ENCODE measurements at places on chromosomes 3 and 15.

- no peaks in the 10 kb centered on the region for H3K36me3 ChIP-seq
- H3K27ac ChIP-seq = no peak overlapping the region
- no peaks in the 10 kb centered on the region for H3K27me3 ChIP-seq
- no peak overlapping the region for H3K4me3 ChIP-seq
- H3K4me1 ChIP-seq = no peaks in the 10 kb centered on the region
Observed at GRCh38 chr3:81472600-81473362, 288.7 kb downstream of the GBE1 start.

DNA sequence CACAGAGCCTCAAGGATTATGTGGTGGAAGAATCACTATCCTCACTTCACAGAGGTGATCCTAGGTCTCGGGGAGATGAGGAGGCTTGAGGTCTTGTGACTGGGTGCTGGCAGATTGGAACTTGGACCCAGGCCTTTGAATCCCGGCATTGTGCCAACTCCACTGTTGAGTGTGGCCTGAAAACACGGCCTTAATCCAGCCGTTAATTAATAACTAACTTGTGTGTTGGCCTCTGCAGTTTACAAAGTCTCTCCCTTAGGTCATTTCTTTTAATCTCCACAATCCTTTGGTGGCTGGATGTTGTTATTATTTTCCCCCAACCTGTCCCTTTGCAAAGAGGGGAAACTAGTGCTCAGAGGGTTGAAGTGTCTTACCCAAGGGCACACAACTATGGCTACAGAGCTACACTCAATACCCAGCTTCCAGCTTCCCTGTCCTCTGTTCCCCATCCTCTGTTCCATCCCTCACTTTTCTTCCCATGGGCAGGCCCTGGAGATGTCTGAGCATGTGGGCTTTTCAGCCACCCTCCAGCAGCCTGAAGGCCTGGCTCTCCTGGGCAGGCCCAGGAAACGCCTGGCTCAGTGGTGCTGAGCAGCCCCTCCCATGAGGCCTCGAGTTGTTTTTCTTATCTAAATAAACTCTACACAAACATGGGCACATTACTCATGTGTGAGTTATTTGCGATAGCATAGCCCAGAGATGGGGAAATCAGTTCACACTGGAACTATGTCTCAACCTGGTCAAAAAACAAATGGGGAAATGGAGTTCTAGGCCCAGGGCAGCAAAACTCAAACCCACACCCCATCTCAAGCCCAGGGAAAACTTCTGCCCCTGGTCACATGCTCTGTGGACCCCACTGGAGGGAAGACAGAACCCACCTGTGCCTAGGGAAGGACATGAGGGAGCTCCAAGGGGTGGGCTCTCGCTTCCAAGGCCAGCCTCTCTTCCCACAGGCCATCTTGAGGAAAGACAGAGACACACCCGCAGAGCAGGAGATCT lies 16.8 kb upstream of the SMAD3 start:
- no peaks in the 10 kb centered on the region for H3K4me1 ChIP-seq
- H3K27me3 ChIP-seq = no peaks in the 10 kb centered on the region
- H3K4me3 ChIP-seq = no peak overlapping the region
- H3K27ac ChIP-seq = peak overlapping the region; percentile 88

- no peak overlapping the region for H3K27ac ChIP-seq
- H3K27me3 ChIP-seq = no peaks in the 10 kb centered on the region
- H3K4me1 ChIP-seq = no peaks in the 10 kb centered on the region
- no peak for DNase-seq
- no peaks in the 10 kb centered on the region for H3K36me3 ChIP-seq
Observed at GRCh38 chr3:17077606-17078005, 192.9 kb downstream of the PLCL2 start.

DNA sequence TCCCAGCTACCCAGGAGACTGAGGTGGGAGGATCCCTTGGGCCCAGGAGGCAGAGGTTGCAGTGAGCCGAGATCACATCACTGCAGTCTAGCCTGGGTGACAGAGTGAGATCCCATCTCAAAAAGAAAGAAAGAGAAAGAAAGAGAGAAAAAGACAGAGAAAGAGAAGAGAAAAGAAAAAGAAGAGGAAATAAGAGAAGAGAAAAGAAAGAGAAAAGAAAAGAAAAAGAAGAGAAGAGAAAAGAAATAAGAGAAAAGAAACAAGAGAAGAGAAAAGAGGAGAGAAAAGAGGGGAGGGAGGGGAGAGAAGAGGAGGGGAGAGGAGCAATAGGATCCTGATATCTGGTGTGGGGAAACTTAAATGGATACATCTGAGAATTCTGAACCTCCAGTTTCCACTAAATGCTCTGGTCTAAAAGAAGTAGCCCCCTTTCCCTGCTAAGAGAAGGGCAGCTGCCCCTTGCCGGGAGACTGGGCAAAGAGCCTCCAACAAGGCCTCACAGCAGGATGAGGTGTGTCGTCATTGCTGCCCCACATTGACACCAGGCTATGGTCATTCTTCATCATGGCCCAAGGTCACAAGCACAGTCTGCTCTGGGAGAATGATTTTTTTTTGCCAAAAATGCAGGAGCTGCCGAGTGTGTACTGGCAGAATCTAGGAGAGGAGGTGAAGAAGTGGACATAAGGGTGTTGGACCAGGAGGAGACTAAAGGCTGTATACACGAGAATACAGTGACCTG lies 21.1 kb upstream of the COMMD4 start:
- no peaks in the 10 kb centered on the region for H3K36me3 ChIP-seq
- H3K27me3 ChIP-seq = no peaks in the 10 kb centered on the region
- H3K4me1 ChIP-seq = no peaks in the 10 kb centered on the region
- H3K4me3 ChIP-seq = no peak overlapping the region

GRCh38 chr3:98057631-98058030 lies 22.5 kb upstream of the GABRR3 start:
- no peak overlapping the region for H3K4me3 ChIP-seq
- no peaks in the 10 kb centered on the region for H3K36me3 ChIP-seq
- no peak for DNase-seq

GRCh38 chr3:187906416-187906815 lies 161.1 kb upstream of the BCL6 start:
- no peaks in the 10 kb centered on the region for H3K27me3 ChIP-seq
- no peaks in the 10 kb centered on the region for H3K36me3 ChIP-seq
- DNase-seq = no peak
- no peak overlapping the region for H3K4me3 ChIP-seq

DNA sequence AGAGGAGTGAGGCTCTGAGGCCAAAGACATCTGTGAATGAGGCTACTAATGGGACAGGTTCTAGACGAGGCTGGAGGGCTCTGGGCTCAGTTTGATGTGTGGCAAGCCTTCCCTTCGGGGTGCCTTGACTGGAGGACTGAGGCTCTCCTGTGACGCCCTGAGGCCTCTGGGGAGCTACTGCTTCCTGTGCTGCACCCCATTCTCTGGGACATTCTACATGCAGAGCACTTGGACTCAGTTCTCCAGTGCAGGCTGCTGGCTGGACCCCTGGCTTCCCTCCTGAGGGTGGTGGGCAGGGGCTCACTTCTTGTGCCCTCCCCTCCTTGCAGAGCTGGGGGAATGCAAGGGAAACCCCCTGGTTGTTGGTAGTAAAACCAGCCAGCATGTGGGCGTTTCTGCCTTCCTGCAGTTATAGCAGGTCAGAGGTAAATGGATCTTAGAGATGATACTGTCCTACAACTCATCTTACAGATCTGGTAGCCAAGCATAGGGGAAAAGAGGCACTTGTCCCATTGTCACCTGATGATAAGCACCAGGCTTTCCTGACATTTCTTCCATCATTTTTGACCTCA lies 133.3 kb downstream of the CHDH start:
- H3K4me3 ChIP-seq = no peak overlapping the region
- no peaks in the 10 kb centered on the region for H3K27me3 ChIP-seq
- no peak for DNase-seq
- H3K27ac ChIP-seq = no peak overlapping the region

DNA sequence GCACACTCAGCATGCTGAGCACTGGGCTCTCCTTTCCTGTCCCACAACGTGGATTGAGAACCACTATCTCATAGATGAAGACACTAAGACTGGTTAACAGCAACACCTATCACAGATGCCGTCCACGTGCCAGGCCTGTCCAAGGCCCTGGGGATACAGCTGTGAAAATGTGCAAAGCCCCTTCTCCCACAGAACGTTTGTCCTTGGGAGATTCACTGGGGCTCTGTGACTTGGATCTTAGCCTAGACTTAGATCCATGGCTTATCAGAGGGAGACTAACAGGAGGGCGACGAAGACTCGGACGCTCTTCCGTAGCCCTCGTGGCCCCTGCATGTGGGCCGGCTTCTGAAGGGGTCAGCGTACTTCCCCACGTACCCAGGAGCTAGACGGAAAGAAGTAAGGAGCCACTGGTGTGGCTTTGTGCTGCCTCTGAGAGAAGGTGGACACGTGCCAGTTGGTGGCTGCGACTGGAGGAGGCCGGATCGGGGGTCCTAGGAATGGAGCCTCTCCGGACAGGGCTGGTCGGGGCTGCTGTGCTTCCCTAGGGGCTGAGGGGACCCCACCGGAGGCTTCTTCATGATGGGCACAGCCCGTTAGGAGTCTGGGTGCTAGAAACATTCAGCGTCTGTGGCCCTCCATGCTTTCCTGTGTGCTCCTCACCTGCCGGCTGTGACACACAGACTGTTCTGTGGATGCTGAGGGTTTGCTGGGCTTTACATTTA lies 964 bp downstream of the NRROS start:
- DNase-seq = no peak
- peak overlapping the region; percentile 71 for H3K4me3 ChIP-seq
- no peaks in the 10 kb centered on the region for H3K27me3 ChIP-seq
- H3K27ac ChIP-seq = peak overlapping the region; percentile 41

- no peak for DNase-seq
- no peaks in the 10 kb centered on the region for H3K27me3 ChIP-seq
- no peak overlapping the region for H3K4me3 ChIP-seq
- H3K36me3 ChIP-seq = no peaks in the 10 kb centered on the region
- H3K4me1 ChIP-seq = no peaks in the 10 kb centered on the region
Observed at GRCh38 chr3:143562789-143563188, 285.5 kb downstream of the SLC9A9 start.

GRCh38 chr3:120092474-120092873 lies 1.8 kb downstream of the GSK3B start:
- H3K36me3 ChIP-seq = no peaks in the 10 kb centered on the region
- no peak overlapping the region for H3K27ac ChIP-seq

DNA sequence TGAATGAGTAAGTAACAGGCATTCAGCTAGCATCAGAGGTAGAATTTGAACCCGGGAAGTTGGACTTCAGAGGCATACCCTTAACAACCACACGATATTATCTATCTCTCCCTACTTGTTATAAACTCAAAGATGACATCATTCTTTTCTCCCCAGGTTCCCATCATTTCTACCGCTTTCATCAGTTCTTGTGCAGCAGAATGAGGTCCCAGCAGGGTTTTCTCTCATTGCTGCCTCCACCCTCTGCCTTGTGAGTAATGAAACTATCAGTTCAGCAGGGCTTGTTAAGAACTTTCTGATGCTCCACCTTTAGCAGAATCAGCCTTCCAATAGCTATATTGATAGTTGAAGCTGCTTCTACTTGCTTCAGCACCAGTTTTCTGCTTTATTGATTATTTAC lies 487.5 kb upstream of the KCNMB2 start:
- no peak for DNase-seq
- no peaks in the 10 kb centered on the region for H3K4me1 ChIP-seq
- H3K4me3 ChIP-seq = no peak overlapping the region
- H3K27ac ChIP-seq = no peak overlapping the region
- no peaks in the 10 kb centered on the region for H3K36me3 ChIP-seq
- no peaks in the 10 kb centered on the region for H3K27me3 ChIP-seq

- no peak overlapping the region for H3K27ac ChIP-seq
- no peaks in the 10 kb centered on the region for H3K27me3 ChIP-seq
- DNase-seq = no peak
- H3K4me3 ChIP-seq = no peak overlapping the region
Observed at GRCh38 chr15:101206176-101206591, 45.7 kb downstream of the CHSY1 start.

- no peaks in the 10 kb centered on the region for H3K27me3 ChIP-seq
- H3K36me3 ChIP-seq = peaks cover 4% of the 10 kb centered on the region
- H3K4me1 ChIP-seq = no peaks in the 10 kb centered on the region
- no peak overlapping the region for H3K4me3 ChIP-seq
- H3K27ac ChIP-seq = no peak overlapping the region
Observed at GRCh38 chr15:78477295-78477694, 30.1 kb upstream of the HYKK start.

- peak; percentile 69 for DNase-seq
- H3K27me3 ChIP-seq = no peaks in the 10 kb centered on the region
- no peaks in the 10 kb centered on the region for H3K36me3 ChIP-seq
- peak overlapping the region; percentile 57 for H3K27ac ChIP-seq
- no peaks in the 10 kb centered on the region for H3K4me1 ChIP-seq
Observed at GRCh38 chr15:26628879-26629529, 143.9 kb downstream of the GABRB3 start.

- no peaks in the 10 kb centered on the region for H3K27me3 ChIP-seq
- H3K27ac ChIP-seq = no peak overlapping the region
- no peak overlapping the region for H3K4me3 ChIP-seq
Observed at GRCh38 chr3:75506603-75507002, 157.5 kb upstream of the FRG2C start.

DNA sequence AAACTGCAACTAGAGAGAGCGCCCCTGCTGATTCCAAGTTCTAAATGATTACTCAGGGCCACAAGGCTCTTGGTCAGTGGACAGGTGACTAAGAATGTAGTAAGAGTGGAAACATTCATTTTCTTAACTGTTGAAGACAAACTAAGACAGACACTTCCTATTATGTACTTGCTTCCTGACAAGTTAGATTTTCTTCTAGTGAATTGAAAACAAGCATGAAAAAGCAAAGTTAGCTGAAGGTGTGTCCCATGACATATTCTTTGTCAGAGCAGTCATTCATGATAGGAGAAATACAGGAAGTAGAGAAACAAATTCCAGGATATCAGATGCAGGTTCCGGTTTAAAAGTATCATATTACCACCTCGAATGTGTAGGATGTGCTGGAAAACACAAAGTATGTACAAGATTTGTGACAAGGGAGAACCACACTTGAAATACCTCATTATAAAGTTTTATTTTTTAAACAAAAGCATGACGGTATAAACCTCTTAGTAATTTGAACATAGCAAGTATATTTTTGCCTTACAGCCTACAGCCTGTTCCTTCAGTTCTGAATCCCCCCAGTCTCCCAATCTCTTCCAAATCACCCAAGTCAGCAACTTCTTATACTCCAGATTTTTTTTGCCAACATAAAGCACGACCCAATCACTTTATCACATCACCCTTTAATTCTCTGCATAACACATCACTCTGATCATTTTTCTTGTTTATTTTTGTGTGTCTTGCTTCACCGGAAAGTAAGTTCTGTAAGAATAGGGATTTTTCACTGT lies 6.2 kb downstream of the TSPAN3 start:
- H3K4me1 ChIP-seq = no peaks in the 10 kb centered on the region
- no peak for DNase-seq
- no peak overlapping the region for H3K27ac ChIP-seq
- no peaks in the 10 kb centered on the region for H3K36me3 ChIP-seq

Measured in breast epithelium (tissue), 4 donors.